ENCODE measurements at places on chromosomes 1 and 21.

- DNase-seq: no peak
Measured at GRCh38 chr1:30721812-30722537, 1.4 kb downstream of the MATN1 start.

DNA sequence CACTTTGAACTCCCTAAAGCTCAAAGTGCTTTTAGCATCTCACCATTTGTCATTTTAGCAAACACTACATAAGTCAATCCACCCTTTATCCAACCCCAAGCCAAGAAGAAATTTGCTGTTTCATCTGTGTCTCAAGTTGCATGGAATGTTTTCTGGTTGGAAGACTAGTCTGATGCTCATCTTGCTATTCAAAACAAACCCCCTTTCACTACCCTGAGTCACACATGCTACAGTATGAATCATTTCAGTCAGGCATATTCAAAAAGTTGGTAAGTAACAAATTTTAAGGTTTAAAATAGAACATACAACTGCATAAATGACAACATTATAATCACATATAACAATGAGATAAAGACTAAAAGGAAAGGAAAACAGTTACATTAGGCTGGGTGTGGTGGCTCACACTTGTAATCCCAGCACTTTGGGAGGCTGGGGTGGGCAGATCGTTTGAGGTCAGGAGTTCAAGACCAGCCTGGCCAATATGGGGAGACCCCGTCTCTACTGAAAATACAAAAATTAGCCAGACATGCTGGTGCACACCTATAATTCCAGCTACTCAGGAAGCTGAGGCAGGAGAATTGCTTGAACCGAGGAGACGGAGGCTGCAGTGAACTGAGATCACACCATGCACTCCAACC, 38.7 kb downstream of the DSTYK start:
- no peak for DNase-seq

DNA sequence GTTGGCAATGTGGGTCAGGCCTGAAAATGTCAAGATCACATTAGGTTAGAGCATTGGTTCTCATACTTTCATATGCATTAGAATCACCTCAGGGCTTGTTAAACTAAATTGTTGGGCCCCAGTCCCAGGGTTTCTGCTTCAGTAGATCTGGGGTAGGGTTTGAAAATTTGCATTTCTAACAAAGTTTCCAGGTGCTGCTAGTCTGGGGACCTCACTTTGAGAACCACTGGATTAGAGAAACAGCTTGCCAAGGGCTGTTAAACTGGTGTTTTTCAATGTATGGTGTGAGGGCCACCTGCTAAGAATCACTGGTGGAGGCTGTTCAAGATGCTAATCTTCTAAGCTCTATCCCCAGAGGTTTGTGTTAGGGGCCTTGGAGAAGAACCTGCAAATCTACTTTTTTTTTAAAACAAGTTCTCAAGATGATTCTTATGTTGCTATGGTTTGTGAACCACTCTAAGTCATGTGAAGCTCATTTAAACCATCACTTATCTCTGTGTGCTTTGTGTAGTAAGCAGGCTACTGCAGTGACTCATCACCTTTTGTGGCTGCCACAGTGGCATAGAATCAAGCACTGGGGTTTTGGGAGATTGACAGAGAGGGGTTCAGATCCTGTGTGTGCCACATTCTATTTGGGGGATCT, 152.2 kb downstream of the S1PR1 start:
- no peak for DNase-seq

DNA sequence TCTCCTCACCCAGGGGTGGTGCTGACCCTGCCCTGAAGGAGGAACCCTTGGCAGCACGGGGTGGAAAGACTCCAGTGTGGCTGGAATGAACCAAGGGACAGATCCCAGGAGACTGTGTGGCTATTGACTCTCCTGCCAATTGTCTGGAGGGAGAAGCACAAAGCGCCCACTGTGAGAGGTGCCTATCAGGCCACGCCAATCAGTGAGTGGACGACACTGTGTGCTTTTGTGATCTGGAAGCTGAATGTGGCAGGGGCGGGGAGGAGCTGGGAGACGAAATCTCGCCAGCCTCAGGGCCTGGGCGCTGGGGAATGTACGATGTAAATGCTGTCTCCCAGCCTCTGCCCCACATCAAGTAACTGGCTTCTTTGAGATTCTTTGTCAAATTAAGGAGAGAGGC, 167.1 kb downstream of the ZBTB18 start:
- DNase-seq: no peak

DNA sequence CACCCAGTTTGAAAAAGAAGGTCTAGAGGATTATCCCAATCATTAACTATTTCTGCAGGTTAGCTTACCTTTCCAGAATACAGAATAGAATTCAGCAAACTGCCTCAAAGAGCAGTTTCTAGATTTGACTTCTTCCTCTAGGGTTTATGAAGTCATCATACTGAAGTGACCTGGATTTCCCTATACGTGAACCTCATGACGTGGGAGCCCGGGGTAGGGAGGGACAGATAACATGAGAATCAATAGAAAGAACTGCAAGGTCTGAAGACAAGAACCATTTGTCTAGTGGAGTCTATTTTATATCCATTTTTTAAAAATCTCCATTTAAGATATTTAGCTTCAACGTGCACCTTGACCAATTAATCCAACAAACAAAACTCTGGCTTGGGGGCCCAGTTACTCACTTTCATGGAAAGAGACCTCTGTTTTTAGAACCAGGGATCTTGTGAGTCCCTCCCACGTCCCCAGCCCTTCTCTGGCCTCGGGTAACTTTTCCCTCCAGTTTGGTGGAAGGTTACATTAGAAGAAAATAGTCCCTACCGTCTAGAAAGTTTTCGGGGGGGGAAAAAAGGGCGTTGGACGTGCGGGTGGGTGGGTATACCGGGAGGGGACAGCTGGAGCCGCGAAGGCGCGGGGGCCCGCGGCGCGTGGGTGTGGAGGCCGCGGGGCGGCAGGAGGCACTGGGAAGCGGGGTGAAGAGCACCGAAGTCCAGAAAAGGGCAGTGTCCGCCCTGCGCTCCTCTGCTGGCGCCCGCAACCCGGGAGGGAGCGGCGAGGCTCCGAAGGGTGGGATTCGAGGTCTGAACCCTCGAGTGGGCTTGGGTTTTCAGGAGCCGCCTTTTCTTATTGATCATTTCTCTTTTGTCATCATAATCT, 13.8 kb upstream of the POGZ start:
- peak; percentile 29 for DNase-seq

- no peak for DNase-seq
Measured at GRCh38 chr1:43936431-43937151, 3.0 kb downstream of the ARTN start.

GRCh38 chr1:198681252-198681651, 42.4 kb downstream of the PTPRC start:
- DNase-seq: no peak

DNA sequence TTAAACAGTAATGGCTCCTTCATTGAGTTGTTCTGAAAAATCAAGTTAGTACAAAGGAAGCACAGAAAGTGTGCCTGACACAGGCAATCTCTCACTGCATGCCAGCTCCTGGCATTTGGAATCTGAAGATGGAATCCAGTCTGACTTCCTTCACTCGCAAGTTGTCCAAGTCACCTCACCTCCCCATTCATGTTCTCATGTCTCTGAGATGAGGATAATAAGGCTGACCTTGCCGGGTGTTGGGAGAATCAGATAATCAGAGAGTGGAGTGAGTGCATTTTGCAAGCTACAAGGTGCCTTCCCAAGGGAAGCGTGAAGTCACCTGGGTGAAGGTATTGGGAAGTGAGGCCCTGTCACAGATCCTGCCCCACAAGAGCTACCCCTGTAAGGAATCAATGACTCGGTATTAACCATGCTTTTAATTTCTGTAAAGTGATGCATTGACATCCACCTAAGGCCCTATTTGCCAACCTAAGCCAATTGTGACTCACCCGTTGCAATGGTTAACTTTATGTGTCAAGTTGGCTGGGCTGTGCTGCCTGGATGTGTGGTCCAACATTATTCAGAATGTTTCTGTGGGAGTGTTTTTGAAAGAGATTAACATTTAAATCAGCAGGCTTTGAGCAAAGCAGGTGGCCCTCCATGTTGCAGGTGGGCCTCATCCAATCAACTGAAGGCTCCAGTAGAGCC, 62.5 kb upstream of the TARBP1 start:
- no peak for DNase-seq

DNA sequence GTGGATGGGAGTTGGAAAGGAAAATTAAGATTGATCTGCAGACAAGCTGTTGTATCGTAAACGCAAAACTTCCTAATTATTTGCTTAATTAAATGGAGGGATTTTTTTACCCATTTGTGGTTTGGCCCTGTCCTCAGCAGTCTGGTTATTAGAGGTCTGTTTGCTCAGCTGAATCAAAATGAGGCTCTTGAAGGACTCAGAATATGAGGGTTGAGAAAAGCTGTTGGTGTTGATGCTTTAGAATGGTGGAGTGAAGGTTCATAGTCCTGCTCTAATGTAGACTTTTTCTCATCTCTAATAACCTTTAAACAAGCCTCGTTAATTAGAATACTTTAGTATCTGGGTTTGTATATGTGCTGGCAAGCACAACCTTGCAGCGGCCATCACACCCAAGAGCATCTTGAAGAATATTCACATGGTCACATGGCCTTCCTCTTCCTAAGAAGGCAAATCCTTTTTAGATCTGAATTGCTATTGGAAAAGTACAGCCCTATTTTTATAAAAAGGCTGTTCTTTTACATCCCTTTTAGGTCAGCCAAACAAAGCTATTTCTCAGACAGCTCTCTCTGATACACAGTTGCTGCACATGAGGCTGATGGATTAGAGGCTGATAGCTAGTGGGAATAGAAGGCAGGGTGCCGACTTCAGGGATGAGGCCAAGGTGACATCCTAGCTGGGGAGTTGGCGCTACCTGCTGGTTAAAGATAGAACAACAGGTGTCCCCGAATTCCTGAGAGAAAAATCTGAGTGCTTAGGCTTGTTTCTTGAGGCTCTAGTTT, 53.8 kb downstream of the MACF1 start:
- DNase-seq: peak; percentile 65

- DNase-seq: no peak
Measured at GRCh38 chr1:80056179-80056578, 1049.6 kb upstream of the ADGRL4 start.

DNA sequence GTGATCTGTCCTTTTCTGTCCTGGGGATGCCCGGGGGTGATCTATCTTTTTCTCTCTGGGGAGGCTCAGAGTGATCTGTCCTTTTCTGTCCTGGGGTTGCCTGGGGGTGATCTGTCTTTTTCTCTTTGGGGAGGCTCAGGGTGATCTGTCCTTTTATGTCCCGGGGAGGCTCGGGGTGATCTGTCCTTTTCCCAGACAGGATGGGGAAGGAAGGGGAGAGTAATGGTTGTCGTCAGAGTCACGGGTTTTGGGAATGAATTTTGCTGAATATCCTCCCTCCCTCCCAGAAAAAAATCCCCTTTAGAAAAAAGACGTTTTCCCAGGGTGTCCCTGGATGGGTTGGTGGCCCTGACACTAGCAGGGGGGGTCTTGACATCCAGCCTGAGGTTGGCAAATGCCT, 91.5 kb downstream of the ARHGEF10L start:
- DNase-seq: no peak

GRCh38 chr1:191697556-191697955, 460.7 kb upstream of the RGS18 start:
- no peak for DNase-seq

- no peak for DNase-seq
Measured at GRCh38 chr1:76989976-76990375, 122.7 kb downstream of the ST6GALNAC5 start.

DNA sequence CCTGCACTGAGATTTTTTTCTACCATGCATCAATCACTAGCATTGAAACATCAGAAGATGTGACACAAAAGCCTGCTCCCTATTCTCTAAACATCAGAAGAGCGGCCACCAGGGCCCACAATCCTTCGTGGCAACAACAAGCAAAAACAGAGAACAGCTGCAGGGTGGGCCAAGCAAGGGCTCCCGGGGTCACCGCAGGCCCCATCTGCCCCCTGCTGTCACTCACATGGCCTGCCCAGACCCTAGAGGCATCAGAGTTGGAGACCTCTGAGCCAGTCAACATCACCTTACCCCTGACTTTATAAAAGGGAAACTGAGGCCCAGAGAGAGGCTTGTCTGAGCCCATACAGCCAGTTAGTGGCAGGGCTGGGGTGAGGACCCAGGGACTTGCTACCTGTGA, 1.8 kb downstream of the LAPTM5 start:
- no peak for DNase-seq

DNA sequence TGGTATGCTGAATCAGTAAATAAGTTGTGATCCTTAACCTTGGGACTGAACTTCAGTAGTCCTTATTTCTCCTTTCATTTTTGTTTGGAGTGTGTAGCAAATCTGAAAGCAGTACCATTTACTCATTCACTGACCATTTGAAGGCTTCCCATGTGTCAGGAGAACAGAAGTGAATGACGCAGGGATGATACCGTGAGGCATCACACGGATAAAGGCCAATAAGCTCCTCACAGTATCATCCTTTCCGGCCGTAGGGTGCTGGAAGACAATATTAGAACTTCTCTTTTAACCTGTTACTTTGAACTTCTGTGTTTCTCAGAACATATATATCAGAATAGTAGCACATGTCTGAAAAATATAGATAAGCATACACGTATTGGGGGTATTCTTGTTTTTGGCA, 21.3 kb downstream of the BACH1 start:
- no peak for DNase-seq

GRCh38 chr21:36708286-36709029, 9.5 kb downstream of the SIM2 start:
- no peak for DNase-seq

DNA sequence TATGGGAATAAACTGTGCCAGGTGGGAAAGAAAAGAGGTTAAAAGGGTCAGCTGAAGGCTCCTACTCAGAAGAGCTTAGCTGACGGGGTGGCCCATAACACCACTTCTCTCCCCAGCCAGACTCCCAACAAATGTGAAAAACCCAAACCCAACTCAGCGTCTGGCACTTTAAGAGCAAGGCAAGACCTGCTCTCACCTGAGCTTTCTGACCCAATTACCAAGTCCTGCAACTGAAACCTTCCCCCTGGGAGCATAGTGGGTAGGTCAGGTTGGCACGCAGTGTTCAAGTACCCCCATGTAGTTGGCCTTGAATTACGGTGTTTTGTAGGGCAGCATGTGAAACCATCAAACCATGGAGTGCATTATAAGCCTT, 3.2 kb downstream of the IRF6 start:
- DNase-seq: no peak

DNA sequence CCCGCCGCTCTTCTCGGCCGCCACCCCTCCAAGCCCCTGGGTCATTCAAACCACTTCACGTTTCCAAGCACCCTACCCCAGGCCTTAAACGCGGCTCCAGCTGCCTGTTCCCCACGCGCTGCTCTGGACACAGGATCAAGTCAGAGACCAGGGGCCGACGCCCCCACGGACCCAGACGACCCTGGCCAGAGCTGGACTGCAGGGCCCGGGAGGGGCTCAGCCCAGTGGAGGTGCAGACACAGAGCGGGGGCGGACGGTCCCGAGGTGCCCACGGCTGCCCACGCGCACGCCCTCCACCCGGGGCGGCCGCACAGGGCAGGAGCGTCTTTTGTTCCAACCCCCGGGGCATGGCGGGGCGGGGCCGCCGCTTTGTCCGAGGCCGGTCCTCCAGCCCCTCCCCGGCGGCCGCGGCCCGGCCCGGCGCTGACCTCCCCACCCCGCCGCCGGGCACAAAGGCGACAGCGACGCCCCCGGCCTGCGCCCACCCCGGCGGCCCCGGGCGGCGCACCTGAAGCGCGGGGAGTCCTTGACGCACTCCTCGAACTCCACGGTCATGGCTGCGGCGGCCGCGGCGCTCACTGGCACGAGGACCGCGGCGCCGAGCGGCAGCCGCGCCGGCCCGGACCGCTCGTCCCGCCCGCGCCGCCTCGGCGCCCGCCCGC, 338 bp downstream of the ACAP3 start:
- DNase-seq: no peak

Data from naive thymus-derived CD4-positive, alpha-beta T cell (primary cell).